Endothelial cell (in vitro differentiated cells): ENCODE measurements at places on chromosomes 3 and 15. TPM values are rescaled to one million over a fixed set of nuclear protein-coding genes. Genes with fewer than 3 reads are reported as not detected.
A peak's percentile ranks its signal among the peaks of the same experiment; 100 is the strongest.

Gene CATSPER2
- total RNA-seq: 1.9 TPM

Gene DLG1
- 75.5 TPM for total RNA-seq

Gene MCTP2
- total RNA-seq: 1.5 TPM

Gene MLF1
- 59.8 TPM for total RNA-seq

Gene SKOR1
- 0.21 TPM for total RNA-seq

Gene MSL2
- total RNA-seq: 44.7 TPM

Gene TYRO3
- 115 TPM for total RNA-seq

Gene ADCY5
- total RNA-seq: 1.0 TPM

Gene MCF2L2
- total RNA-seq: 1.8 TPM

Gene INKA1
- 57.6 TPM for total RNA-seq

GRCh38 chr15:52787549-52788098 is 2.5 kb downstream of the ONECUT1 start:
- DNase-seq: no peak
- H3K4me3 ChIP-seq: peak overlapping the region; percentile 32
- H3K4me1 ChIP-seq: peaks cover 30% of the 10 kb centered on the region
- no peak overlapping the region for H3K27ac ChIP-seq
- H3K36me3 ChIP-seq: no peaks in the 10 kb centered on the region

GRCh38 chr3:185646382-185647133 is 60.5 kb downstream of the SENP2 start:
- DNase-seq: no peak
- peaks cover 1% of the 10 kb centered on the region for H3K4me1 ChIP-seq
- H3K4me3 ChIP-seq: peak overlapping the region; percentile 76
- peaks cover 20% of the 10 kb centered on the region for H3K27me3 ChIP-seq

DNA sequence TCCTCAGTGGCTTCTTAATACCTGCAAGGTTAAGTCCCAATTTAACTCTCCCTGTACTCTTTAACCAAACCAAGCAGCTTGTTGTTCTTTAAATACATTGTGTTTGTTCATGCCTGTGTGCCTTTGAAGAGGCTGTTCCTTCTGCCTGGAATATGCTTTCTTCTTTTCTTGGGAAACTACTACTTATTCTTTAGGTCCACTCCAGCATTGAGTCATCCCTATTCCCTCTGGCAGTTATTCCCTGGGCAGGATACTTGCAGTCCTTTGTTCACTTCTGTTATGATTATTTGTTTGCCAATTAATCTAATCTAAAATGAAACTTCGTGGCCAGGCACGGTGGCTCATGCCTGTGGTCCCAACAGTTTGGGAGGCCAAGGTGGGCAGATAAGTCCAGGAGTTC is 139.3 kb downstream of the ZNF609 start:
- peaks cover 19% of the 10 kb centered on the region for H3K4me1 ChIP-seq
- H3K4me3 ChIP-seq: no peak overlapping the region
- H3K36me3 ChIP-seq: no peaks in the 10 kb centered on the region
- no peak overlapping the region for H3K27ac ChIP-seq
- DNase-seq: no peak

DNA sequence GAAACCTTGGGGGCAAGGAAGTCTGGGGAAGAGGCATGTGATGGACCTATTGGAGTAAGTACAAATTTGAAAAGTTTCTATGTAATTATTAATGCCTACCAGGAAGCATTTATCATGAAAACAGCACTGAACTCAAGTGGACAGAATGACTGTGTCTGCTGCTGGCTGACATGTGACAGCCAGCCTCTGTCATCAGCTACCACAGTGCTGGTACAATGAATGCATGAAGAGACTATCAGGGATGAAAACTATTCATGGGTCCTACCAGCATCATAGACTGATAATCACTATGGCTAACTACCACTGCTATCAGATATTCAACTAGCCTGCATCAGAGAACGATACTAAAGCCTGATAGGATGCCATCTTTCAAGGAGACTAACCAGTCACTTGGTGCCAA is 193.5 kb downstream of the RAP2B start:
- H3K36me3 ChIP-seq: no peaks in the 10 kb centered on the region
- H3K4me1 ChIP-seq: no peaks in the 10 kb centered on the region
- H3K27me3 ChIP-seq: no peaks in the 10 kb centered on the region
- no peak overlapping the region for H3K4me3 ChIP-seq
- no peak overlapping the region for H3K27ac ChIP-seq

GRCh38 chr3:38473229-38473628 is 19.5 kb downstream of the ACVR2B start:
- H3K27me3 ChIP-seq: peaks cover 4% of the 10 kb centered on the region
- H3K4me3 ChIP-seq: no peak overlapping the region
- no peak for DNase-seq
- H3K27ac ChIP-seq: no peak overlapping the region
- H3K36me3 ChIP-seq: peaks cover 15% of the 10 kb centered on the region

- H3K4me3 ChIP-seq: no peak overlapping the region
- peaks cover 5% of the 10 kb centered on the region for H3K27me3 ChIP-seq
- H3K36me3 ChIP-seq: peaks cover 6% of the 10 kb centered on the region
- no peaks in the 10 kb centered on the region for H3K4me1 ChIP-seq
- no peak for DNase-seq
Observed at GRCh38 chr3:126004217-126004616, 35.2 kb downstream of the ROPN1B start.

DNA sequence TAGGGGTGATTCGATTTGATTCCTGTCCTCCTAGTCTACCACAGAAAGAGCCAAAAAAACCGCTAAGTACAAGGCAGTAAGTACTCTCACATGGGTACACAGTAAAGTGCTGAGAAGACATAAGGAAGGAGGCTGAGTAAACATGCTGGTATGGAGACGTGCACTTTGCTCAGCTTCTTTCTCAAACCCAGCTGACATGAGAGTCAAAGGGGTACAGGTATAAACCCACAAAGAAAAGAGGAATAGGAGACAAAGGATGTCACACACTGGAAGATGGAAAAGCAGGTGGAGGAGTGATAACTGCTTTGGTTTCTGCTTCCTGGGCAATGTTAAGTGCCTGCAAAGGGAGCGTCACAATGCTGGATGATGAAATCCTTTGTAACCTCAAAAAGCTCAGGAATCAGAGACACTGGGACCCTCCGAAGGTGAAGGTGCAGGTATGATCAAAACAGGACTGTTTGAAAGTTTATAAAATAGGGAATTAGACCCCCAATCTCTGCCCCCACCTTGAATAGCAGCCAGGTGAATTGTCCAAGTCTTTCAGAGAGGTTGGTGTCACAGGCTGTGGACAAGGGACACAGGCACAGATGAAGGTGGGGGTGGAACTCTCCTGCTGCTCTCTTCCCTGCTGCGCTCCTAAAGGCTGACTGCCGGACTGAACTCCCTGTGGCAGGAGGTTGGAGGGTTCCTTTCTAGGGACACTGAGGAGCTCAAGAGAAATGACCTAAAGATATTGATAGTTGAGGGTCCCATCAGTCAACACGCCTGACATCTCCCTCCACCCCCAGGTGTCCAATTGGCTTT is 101.8 kb downstream of the RAB11A start:
- H3K4me1 ChIP-seq: no peaks in the 10 kb centered on the region
- no peaks in the 10 kb centered on the region for H3K36me3 ChIP-seq
- no peak overlapping the region for H3K4me3 ChIP-seq
- peaks cover 4% of the 10 kb centered on the region for H3K27me3 ChIP-seq
- no peak overlapping the region for H3K27ac ChIP-seq

- no peak overlapping the region for H3K27ac ChIP-seq
- DNase-seq: no peak
- no peaks in the 10 kb centered on the region for H3K27me3 ChIP-seq
Observed at GRCh38 chr3:73043414-73043813, 18.0 kb upstream of the EBLN2 start.

- no peaks in the 10 kb centered on the region for H3K4me1 ChIP-seq
- H3K27me3 ChIP-seq: peaks cover 5% of the 10 kb centered on the region
- DNase-seq: no peak
Observed at GRCh38 chr3:13379201-13379830, 40.8 kb downstream of the NUP210 start.

- H3K4me3 ChIP-seq: no peak overlapping the region
- no peak overlapping the region for H3K27ac ChIP-seq
- no peaks in the 10 kb centered on the region for H3K4me1 ChIP-seq
- DNase-seq: no peak
Observed at GRCh38 chr3:51869304-51869703, 6.1 kb downstream of the IQCF5 start.

GRCh38 chr3:169846458-169847193 is 23.1 kb downstream of the LRRC31 start:
- H3K27ac ChIP-seq: no peak overlapping the region
- peaks cover 9% of the 10 kb centered on the region for H3K4me1 ChIP-seq
- no peak overlapping the region for H3K4me3 ChIP-seq
- peaks cover 3% of the 10 kb centered on the region for H3K27me3 ChIP-seq
- no peaks in the 10 kb centered on the region for H3K36me3 ChIP-seq

DNA sequence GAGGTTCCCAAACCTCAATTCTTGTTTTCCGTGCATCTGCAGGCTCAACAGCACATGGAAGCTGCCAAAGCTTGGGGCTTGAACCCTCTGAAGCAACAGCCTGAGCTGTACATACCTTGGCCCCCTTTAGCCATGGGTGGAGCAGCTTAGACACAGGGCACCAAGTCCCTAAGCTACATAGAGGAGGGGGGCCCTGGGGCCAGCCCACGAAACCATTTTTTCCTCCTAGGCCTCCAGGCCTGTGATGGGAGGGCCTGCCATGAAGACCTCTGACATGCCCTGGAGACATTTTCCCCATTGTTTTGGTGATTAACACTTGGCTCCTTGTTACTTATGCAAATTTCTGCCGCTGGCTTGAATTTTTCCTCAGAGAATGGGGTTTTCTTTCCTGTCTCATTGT is 24.6 kb downstream of the SRP14 start:
- no peak for DNase-seq
- no peaks in the 10 kb centered on the region for H3K4me1 ChIP-seq
- peaks cover 72% of the 10 kb centered on the region for H3K36me3 ChIP-seq

DNA sequence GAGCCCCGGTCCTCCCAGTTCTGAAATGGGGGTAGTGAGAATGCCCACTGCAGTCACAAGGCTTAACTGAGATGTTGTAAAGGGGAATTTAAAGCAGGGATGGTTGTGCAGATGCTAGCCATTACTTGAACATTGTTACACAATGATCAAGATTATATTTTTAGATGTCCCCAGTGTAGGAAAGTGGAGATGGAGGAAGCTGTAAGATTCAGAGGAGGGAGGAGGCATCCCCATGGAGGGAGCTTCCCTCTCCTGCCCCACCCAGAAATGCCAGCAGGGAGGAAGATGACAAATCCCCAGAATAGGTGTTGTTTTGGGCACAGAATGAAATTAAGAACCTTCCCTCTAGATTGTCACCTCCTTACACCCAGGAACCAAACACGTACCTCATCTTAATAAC is 46.1 kb downstream of the EFCAB12 start:
- peaks cover 12% of the 10 kb centered on the region for H3K27me3 ChIP-seq
- no peak for DNase-seq
- H3K4me3 ChIP-seq: no peak overlapping the region
- peaks cover 6% of the 10 kb centered on the region for H3K4me1 ChIP-seq
- H3K27ac ChIP-seq: no peak overlapping the region

DNA sequence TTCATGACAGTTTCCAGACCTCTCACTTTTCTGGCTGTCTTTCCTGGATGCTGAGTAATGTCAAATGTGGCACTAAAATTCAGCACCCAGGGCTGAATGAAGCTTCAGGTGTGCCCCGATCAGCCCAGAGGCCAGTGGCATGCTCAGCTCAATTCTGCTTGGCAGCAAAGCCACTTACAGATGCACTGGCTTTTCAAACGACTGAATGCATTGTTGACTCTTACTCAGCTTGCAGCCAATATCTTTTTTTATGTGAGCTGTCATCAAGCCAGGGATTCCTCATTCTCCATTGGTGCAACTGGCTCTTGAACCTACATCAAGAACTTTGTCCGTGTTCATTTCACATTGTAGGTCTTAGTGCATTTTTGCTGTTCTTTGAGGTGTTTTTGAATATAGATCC is 60.7 kb downstream of the ZDHHC19 start:
- H3K27me3 ChIP-seq: peaks cover 3% of the 10 kb centered on the region
- H3K4me3 ChIP-seq: no peak overlapping the region

GRCh38 chr3:68912376-68912775 is 20.0 kb downstream of the TAFA4 start:
- no peaks in the 10 kb centered on the region for H3K36me3 ChIP-seq
- no peaks in the 10 kb centered on the region for H3K4me1 ChIP-seq
- no peak overlapping the region for H3K4me3 ChIP-seq
- no peak overlapping the region for H3K27ac ChIP-seq
- DNase-seq: no peak

- peaks cover 76% of the 10 kb centered on the region for H3K4me1 ChIP-seq
- peak overlapping the region; percentile 2 for H3K4me3 ChIP-seq
- peak overlapping the region; percentile 83 for H3K27ac ChIP-seq
Observed at GRCh38 chr15:85500729-85501128, 120.3 kb downstream of the AKAP13 start.

DNA sequence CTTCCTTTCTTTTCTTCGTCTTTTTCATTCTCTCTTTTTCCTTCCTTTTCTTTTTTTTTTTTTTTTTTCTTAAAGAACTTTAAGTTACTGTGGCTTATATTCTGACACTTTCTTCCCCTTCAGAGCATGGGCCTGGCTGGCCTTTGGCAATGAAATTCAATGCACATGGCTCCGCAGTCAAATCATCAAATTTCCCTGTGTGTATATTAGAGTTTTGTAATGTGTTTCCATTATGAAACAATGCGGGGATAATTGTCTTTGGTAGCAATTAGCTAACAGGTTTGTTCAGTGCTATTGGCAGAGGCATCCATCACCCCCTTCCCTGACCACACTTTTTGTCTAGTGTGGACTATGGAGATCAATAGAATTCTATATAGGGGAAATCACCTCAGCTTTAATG is 80.5 kb downstream of the CDIN1 start:
- H3K36me3 ChIP-seq: no peaks in the 10 kb centered on the region
- H3K27me3 ChIP-seq: no peaks in the 10 kb centered on the region
- DNase-seq: no peak
- H3K27ac ChIP-seq: no peak overlapping the region

GRCh38 chr3:149647812-149648211 is 10.0 kb downstream of the WWTR1 start:
- H3K4me1 ChIP-seq: peaks cover 54% of the 10 kb centered on the region
- no peak overlapping the region for H3K27ac ChIP-seq
- H3K36me3 ChIP-seq: peaks cover 60% of the 10 kb centered on the region
- no peak for DNase-seq

DNA sequence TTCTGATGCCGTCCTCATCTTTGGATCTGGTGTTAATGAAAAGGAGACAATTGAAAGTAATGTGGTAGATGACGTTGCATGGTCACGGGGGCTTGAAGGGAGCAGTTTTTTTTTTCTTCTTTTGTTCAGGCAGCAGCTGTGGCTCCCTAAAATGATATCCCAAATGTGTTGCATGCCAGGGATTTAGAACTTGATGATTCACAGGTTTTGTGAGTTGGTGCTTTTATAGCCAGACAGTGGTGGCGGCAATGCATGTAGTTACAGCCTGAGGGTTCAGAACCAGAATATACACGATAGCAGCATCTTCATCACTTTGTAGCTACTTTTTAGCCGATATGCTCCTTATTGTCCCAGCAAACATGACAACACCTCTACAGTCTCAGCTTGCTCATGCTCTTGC is 133.4 kb downstream of the CHST2 start:
- H3K36me3 ChIP-seq: peaks cover 3% of the 10 kb centered on the region
- H3K27ac ChIP-seq: no peak overlapping the region
- H3K27me3 ChIP-seq: peaks cover 2% of the 10 kb centered on the region
- peaks cover 5% of the 10 kb centered on the region for H3K4me1 ChIP-seq
- no peak overlapping the region for H3K4me3 ChIP-seq

- no peak for DNase-seq
- H3K27me3 ChIP-seq: peaks cover 1% of the 10 kb centered on the region
- no peak overlapping the region for H3K27ac ChIP-seq
- no peaks in the 10 kb centered on the region for H3K36me3 ChIP-seq
- peaks cover 13% of the 10 kb centered on the region for H3K4me1 ChIP-seq
Observed at GRCh38 chr15:64521726-64522164, 61.4 kb downstream of the ZNF609 start.
